Right cardiac atrium (tissue), 5 donors: ENCODE measurements at places on chromosomes 11 and 22. TPM values are rescaled to one million over a fixed set of nuclear protein-coding genes. Genes with fewer than 3 reads are reported as not detected.

DNA sequence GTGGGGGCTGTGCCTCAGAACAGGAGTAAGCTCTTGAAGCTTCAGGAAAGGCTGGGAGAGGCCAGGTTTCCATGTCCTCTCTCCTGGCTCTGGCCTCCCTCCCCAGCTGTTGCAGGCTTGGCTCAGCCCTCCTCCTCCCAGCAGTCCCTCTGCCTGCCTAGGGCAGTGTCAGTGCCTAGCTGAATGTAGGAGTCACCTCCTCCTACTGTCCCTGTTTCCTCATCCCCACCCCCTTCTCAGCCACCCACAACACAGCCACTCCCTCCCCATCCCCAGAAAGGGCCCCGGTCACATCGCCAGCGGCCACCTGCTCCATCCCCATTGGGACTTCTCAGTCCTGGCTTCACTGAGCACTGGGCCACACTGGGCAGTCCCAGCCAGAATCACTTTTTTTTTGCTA, 2.9 kb upstream of the FBLN1 start:
- peak; percentile 91 for DNase-seq

DNA sequence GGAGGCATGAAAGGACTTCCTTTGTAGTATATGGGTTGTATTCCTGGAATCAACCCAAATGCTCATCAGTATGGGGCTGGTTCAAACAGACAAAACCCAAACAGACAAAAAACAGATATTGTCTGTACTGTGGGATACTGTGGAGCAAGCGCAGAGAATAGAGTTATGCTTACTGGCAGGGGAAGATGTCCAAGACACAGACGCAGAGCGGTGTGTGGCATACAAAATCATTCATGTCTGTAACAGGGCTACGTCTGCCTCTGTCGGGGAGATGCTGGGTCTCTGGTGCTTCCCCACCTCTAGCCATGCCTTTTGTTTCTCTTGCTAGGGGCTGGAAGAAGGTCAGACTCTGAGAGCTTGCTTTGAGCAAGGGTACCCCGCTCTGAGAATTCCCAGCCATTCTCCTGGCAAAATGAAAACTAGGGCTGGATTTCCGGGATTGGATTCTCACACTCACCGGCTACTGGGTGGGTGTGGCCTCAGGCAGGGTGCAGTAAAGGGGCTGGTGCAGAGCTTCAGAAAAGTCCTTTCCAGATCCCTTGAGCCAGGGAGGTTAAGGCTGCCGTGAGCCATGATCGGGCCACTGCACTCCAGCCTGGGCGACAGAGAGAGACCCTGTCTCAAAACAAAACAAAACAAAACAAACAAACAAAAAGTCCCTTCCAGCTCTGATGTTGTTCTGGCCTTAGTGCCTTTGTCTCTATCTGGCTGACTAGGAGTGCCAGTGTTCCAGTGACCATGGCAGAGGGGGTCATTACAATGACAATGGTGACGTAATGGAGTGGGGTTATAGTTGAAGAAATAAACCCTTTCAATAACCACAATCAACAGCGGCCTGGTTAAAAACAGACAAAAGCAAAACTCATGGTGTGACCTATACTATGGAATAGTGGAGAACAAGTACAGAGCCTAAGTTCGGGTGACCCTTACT, 2.9 kb upstream of the ABCC8 start:
- DNase-seq, result no peak

GRCh38 chr11:21385669-21386440, 716.5 kb downstream of the NELL1 start:
- no peak for DNase-seq

DNA sequence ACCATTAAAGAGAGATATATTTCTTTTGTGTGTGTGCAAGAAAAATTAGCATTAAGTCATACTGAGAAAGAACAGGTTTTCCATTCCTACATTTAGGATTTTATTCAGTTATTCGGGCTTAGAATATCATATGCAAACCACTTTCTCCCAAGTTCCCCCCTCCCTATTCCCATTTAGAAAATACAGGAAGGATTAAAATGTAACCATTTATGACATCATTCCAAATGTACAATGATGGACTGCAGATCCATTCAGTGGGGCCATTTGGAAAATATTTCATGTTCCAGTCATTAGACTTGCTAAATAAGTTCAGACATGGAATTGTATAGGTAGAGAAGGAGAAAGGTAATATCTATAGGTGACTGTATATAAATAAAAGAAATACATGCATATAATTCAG, 228.6 kb upstream of the MPPED2 start:
- no peak for DNase-seq

- no peak for DNase-seq
Observed at GRCh38 chr11:3926458-3927095, 71.1 kb downstream of the STIM1 start.

- DNase-seq, result no peak
Observed at GRCh38 chr11:3783611-3784010, 13.7 kb downstream of the NUP98 start.

DNA sequence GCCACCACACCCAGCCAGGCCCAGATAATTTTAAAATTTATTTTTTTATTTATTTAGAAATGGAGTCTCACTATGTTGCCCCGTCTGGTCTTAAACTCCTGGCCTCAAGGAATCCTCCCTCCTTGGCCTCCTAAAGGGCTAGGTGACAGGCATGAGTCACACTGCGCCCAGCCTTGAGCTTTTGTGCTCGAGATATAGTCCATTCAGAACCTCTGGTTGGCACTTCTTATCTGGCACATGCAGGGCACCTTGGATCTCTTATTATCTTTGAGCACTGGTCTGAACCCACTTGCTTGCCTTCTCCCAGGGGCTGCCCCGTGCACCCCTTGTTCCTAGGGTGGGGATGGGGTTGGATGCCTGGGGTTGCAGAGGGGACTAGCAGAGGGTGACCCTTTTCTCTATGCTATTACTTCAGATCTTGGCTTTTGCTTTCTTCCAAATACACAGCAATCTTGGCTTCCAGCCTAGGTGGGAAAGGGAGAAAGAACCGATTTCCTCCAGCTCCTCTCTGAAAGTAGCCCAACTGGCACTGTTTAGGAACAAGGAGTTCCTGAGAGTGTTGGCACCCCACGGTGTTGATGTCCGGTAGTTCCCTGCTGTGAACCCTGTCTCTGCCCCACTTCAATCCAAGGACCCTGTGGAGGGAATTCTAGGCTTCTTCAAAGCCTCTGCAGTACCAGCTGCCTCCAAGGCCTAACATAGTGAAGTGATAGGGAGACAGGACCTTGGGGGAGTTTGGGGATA, 1.3 kb upstream of the SLC3A2 start:
- no peak for DNase-seq

- peak; percentile 85 for DNase-seq
Observed at GRCh38 chr11:75214411-75214821, 26.2 kb upstream of the TPBGL start.

DNA sequence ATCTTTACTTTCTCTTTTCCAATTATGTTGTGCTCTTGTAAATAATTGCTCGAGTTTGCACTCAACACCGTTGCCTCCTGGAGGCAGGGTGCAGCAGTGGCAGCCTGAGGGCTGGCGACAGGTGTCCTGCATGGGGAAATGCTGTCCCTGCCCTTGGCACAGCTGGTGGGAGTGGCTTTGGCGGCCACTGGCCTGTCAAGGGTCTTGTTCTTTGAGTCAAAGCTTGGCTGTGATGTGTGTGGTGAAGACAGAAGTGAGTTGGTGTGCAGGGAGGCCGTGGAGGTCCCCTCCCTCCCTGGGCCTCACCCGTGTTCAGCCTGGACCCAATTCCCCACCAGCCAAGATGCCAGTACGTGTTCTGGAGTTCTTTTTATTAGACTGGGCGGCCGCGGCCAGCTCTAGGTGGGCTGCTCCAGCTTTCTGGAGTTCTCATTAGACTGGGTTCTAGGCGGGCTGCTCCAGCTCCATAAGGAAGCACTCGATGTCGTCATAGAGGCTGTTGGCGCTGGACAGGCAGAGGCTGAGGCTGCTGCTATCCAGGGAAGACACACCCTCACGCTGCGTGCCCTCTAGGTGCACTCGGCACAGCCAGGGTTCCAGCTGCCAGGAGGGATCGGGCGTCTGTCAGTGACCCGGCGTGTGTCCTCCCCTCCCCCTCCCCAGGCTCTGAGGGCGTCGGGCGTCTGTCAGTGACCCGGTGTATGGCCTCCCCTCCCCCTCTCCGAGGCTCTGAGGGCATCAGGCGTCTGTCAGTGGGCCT, 3.4 kb downstream of the IRF7 start:
- no peak for DNase-seq

- DNase-seq, result no peak
Observed at GRCh38 chr11:124108156-124108555, 7.1 kb upstream of the VWA5A start.

DNA sequence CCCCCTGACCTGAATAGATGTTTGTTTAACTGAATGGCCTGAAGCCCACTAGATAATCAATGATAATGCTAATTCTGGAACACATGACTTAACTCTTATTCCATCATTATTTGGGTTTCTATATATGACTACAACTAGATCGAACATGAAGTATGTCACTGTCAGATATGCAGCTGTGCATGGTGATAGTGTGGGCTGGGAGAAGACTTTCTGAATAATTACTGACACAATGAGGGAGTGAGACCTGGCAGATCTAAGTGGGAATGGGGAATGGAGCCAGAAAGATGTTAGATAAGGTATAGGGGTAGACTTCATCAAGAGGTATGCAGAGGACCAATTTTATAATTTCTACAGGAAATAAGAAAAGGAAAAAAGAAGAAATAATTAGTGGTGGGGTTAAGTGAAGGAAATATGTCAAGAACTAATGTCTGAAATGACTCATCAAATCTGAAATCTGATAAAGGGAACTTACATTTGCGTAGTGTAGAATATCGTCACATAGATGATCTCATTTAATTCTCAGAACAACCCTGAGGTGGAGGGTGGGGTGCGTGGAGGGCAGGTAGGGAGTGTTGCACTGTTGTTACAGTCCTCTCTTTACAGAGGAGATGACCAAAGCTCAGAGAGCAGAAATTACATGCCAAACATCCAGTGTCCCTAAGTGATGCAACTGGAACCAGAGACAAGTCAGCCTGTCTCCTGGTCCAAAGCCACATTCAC, 68.2 kb upstream of the EED start:
- DNase-seq, result no peak

- DNase-seq, result no peak
Observed at GRCh38 chr22:26690654-26691376, 33.4 kb downstream of the MIAT start.

The DCHS1 gene
- total RNA-seq, result 13.2 TPM

The KRTAP5-10 gene
- not detected for total RNA-seq
